Stimulated activated CD4-positive, alpha-beta T cell treated with anti-CD3 and anti-CD28 coated beads, Interleukin-2, amount 100 ng/mL, for 48 hours (primary cell): ENCODE measurements at places on chromosomes 3 and 15.

- DNase-seq = no peak
These were observed 343.2 kb upstream of the ADAMTS9 start for GRCh38 chr3:65030847-65031463.

DNA sequence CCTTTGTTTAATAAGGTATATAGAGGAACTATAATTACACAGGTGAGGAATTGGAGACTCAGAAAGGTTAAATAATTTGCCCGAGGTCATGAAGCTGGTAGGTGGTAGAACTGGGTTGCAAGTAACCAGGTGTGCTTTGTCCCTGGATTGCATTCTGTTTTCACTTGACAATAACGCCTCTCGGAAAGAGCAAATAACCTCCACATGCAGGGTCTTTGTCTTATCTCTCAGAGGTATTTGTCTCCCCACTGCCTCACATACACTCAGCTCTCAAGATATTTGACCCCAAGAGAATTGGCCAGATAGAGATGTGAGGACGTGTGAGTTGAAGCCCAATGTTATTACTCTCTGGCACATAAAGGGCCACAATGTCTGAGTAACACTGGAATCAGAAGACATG, 320.9 kb upstream of the ONECUT1 start:
- no peak for DNase-seq

DNA sequence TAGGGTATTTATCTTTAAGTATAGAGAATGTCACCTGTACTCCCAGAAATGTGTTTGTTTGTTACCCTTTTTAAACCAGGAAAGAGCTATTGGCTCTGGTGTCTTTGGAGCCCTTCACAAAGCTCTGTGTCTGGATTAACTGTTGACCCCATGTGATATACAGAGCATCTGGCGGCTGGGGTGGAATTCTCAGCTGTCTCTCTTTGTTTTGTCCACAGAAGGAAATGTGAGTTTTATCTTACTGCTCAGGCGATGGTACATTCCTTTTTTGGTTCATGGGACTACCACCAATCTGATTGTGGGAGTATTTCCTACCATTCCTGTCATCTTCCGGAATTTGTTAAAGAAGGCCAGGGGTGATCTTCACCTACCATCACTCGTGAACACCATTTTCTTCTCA, 120.3 kb downstream of the AKAP13 start:
- no peak for DNase-seq

GRCh38 chr3:195005759-195006510, 265.0 kb downstream of the XXYLT1 start:
- no peak for DNase-seq

GRCh38 chr3:183244981-183245476, 8.0 kb upstream of the B3GNT5 start:
- no peak for DNase-seq

GRCh38 chr3:9280451-9281219, 31.2 kb upstream of the SRGAP3 start:
- no peak for DNase-seq
